ENCODE measurements at places on chromosomes 12 and 14. TPM values are rescaled to one million over a fixed set of nuclear protein-coding genes. Genes with fewer than 3 reads are reported as not detected.

The FSCB gene
- not detected for total RNA-seq

The TAS2R14 gene
- 0.95 TPM for total RNA-seq

The LMNTD1 gene
- total RNA-seq, result not detected

The SIX1 gene
- not detected for total RNA-seq

The CYP27B1 gene
- total RNA-seq, result 7.2 TPM

The CISTR gene
- not detected for total RNA-seq

The KCNC2 gene
- not detected for total RNA-seq

The KDM2B gene
- 63.2 TPM for total RNA-seq

The ZFP36L1 gene
- 128 TPM for total RNA-seq

The CIROP gene
- not detected for total RNA-seq

Measured in CD8-positive, alpha-beta memory T cell (primary cell).